Left ventricle myocardium inferior (tissue), 1 donor: ENCODE measurements at places on chromosomes 2 and 18. TPM values are rescaled to one million over a fixed set of nuclear protein-coding genes. Genes with fewer than 3 reads are reported as not detected.

DNA sequence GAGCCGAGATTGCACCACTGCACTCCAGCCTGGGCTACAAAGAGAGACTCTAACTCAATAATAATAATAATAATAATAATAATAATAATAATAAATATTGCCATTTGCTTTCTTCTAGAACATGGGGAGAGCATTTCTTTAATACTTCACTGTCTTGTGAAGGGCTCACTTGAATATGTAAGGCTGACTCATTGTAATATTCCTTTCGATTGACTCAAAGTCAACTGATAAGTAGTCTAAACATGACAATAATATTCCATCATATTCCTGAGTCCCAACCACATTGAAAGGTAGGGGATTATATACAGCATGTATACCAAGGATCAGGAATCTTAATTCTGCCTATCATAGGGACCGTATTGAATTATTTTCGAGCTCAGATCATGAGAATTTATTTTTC, 949.2 kb downstream of the DSC3 start:
- no peak for DNase-seq

The SYT4 gene
- total RNA-seq = not detected

- DNase-seq = no peak
Observed at GRCh38 chr2:142602418-142602989, 275.0 kb upstream of the KYNU start.

The CRYBA2 gene
- not detected for total RNA-seq

The PAX8 gene
- 0.44 TPM for total RNA-seq

GRCh38 chr18:5914016-5914415, 18.7 kb upstream of the TMEM200C start:
- no peak for DNase-seq

The SMAD4 gene
- total RNA-seq = 82.9 TPM

- no peak for DNase-seq
Observed at GRCh38 chr18:25345081-25345866, 6.7 kb downstream of the ZNF521 start.

- DNase-seq = no peak
Observed at GRCh38 chr2:8448824-8449556, 232.9 kb upstream of the ID2 start.

DNA sequence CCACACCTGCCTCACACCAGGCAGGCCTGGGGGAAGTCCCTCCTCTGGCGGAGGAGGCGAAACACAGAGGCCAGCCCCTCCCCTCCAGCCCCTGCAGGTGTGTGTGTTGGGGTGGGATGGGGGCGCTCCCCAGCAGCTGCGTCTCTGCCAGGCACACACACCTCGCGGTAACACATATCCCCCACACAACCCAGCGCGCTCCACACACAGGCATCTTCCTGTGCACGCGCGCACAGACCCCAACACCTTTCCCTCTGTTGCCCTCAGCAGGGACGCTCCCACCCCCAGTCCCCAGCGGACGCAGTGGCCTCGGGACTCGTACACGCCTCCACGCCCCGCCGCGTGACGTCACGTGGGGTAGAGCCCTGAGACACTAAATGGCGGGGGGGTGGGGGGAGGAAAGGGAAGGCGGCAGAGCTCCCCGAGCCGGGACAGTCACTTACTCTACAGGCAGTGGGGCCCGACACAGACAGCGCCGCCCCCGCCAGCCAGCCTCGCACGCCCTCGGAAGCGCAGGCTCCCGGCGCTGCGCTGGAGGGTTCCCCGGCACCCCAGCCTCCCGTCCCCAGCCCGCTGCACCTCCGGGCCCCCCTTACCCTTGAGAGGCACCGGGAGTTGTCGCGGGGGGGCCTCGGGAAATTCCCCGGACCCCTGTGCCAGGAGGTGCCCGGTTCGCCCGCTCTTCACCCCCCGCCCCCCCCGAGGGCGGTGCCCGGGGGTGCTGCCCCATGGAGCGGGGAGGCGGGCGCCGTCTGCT, at the start of gene WNT10A:
WNT10A (plus strand) TSS at position 751 of the 757 bp plus-strand sequence. CDS start 144 bp downstream, outside the sequence.
- no peak for DNase-seq

DNA sequence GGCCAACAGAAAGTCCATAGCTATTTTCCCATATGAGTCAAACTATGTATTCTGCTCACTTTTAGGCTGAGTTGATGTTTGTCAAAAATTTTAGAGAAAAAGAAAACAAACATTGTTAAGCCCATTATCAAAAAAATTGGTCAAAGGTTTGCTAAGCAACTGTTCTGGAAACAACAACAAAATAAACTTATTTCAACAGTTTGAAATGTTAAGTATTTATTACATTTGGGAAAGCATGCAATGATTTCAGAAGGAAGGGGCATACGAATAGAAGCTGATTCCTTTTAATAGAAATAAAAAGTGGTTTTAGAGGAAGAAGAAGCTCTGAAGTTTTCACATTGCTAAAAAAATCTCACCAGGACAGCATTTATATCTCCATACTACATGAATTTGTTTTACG, 1837.5 kb upstream of the CELF4 start:
- DNase-seq = no peak

DNA sequence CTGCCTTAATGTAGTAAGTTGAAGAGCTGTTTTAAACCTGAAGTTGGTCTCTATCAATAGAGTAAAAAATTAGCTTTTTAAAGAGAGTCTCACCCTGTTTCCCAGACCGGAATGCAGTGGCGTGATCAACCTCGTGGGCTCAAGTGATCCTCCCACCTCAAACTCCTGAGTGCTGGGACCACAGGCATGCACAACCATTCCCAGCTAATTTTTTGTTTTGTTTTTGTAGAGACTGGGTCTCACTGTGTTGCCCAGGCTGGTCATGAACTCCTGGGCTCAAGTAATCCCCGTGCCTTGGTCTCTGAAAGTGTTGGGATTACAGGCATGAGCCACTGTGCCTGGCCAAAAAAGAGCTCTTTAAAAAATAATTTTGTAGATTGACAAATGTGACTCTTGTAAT, 40.3 kb downstream of the CRIM1 start:
- DNase-seq = no peak

GRCh38 chr2:174031226-174031625, 66.1 kb upstream of the SP3 start:
- DNase-seq = no peak

The CNGA3 gene
- not detected for total RNA-seq

GRCh38 chr2:112162956-112163355, 24.8 kb downstream of the FBLN7 start:
- no peak for DNase-seq

DNA sequence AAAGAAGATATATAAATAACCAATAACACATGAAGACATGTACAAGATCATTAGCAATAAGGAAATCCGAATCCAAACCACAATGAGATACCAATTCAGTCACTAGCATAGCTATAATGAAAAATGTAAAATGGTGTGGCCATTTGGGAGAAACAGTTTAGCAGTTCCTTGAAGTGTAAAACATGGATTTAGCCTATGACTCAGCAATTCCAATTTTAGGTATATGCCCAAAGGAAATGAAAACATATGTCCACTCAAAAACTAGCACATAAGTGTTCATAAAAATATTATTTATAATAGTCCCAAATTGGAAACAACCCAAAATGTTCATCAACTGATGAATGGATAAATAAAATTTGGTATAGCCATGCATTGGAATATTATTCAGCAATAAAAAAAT, 165.5 kb upstream of the CRIM1 start:
- DNase-seq = no peak

GRCh38 chr2:98505311-98505808, 60.7 kb downstream of the INPP4A start:
- peak; percentile 34 for DNase-seq

The EPHA4 gene
- total RNA-seq = 40.6 TPM
